ENCODE measurements at places on chromosomes 16 and 17. TPM values are rescaled to one million over a fixed set of nuclear protein-coding genes. Genes with fewer than 3 reads are reported as not detected.

DNA sequence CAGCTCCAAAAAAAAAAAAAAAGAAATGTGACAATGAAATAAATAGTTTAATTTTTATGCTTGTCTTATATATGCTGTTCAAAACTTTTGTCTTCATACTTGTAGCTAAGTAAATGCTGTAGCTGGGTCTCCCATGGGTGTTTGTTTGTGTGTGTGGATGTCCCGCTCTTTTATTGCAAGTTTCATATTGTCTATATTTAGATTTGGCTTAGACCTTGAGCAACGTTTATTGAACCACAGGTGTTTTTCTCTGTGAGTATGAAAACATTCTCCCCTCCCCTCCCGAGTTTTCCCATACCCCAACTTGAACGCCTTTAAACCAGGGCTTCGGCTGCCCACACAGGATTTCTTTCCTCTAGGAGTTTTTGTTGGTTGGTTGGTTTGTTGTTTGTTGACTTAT lies 45.2 kb downstream of the MFSD11 start:
- no peak overlapping the region for H3K27ac ChIP-seq
- no peaks in the 10 kb centered on the region for H3K4me1 ChIP-seq
- H3K27me3 ChIP-seq: no peaks in the 10 kb centered on the region
- no peak for DNase-seq
- H3K4me3 ChIP-seq: no peak overlapping the region

DNA sequence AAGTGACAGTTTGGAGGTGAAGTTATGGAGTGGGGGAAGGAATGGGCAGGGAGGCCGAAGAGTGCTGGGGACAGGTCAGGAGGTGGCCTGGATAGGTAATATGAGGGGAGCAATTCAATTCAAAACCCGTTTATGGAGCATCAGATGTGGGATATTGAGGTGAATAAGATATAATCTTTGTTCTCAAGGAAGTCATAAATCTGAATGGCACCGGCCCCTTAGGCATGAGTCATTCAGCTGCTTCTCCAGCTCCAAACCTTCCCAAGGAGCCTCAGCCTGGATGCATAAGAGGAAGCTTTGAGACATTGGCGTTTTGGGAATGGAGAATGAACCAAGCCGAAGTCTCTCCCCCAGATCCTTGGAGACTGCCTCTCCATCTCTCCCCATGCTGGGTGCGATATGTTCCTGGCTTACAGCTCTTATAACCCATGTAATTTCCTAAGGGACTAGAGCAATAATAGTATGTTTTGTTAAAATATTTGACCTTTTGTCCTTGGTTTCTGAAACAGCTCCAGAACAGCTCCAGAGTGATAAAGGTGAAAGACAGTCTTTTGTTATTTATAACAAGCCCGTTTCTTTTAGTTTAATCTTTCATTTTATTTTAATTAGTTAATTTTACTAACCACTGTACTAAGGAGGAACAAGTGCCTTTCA lies 1.7 kb downstream of the TUBG2 start:
- H3K4me3 ChIP-seq: peak overlapping the region; percentile 62
- H3K4me1 ChIP-seq: peaks cover 23% of the 10 kb centered on the region
- H3K36me3 ChIP-seq: peaks cover 10% of the 10 kb centered on the region
- H3K27ac ChIP-seq: peak overlapping the region; percentile 84
- no peaks in the 10 kb centered on the region for H3K27me3 ChIP-seq
- DNase-seq: no peak

- DNase-seq: no peak
- no peaks in the 10 kb centered on the region for H3K4me1 ChIP-seq
- H3K27ac ChIP-seq: no peak overlapping the region
- H3K27me3 ChIP-seq: peaks cover 45% of the 10 kb centered on the region
- no peaks in the 10 kb centered on the region for H3K36me3 ChIP-seq
These were observed 62.6 kb downstream of the IRX5 start for GRCh38 chr16:54993106-54993895.

GRCh38 chr17:44333371-44333770 lies 8.7 kb upstream of the SLC25A39 start:
- no peak overlapping the region for H3K4me3 ChIP-seq
- H3K4me1 ChIP-seq: peaks cover 3% of the 10 kb centered on the region
- H3K36me3 ChIP-seq: no peaks in the 10 kb centered on the region
- H3K27me3 ChIP-seq: peaks cover 2% of the 10 kb centered on the region
- DNase-seq: no peak

GRCh38 chr17:58353389-58353825 lies 1.4 kb upstream of the SUPT4H1 start:
- peak overlapping the region; percentile 93 for H3K27ac ChIP-seq
- peak overlapping the region; percentile 100 for H3K4me3 ChIP-seq
- peaks cover 16% of the 10 kb centered on the region for H3K36me3 ChIP-seq
- DNase-seq: no peak
- peaks cover 26% of the 10 kb centered on the region for H3K4me1 ChIP-seq

DNA sequence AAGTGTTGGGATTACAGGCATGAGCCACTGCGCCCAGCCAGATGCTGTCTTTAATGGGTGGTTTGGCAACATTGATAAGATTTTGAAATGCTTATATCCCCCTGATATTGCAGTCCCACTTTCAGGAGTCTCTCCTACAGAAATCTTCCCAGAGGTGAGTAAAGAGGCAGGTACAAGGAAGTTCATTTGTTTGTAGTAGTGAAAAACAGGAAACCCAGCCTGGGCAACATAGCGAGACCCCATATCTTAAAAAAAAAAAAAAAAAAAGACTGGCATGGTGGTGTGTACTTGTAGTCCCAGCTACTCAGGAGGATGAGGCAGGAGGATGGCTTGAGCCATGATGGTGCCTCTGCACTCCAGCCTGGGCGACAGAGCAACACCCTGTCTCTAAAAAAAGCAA lies 6.2 kb upstream of the NUPR1 start:
- H3K36me3 ChIP-seq: peaks cover 2% of the 10 kb centered on the region
- no peak overlapping the region for H3K4me3 ChIP-seq
- peaks cover 7% of the 10 kb centered on the region for H3K4me1 ChIP-seq
- H3K27me3 ChIP-seq: peaks cover 3% of the 10 kb centered on the region
- no peak for DNase-seq

- H3K4me1 ChIP-seq: peaks cover 27% of the 10 kb centered on the region
- H3K36me3 ChIP-seq: peaks cover 3% of the 10 kb centered on the region
- DNase-seq: no peak
- H3K4me3 ChIP-seq: no peak overlapping the region
These were observed 5.9 kb downstream of the PHAF1 start for GRCh38 chr16:67115639-67116038.

- H3K36me3 ChIP-seq: no peaks in the 10 kb centered on the region
- no peak overlapping the region for H3K4me3 ChIP-seq
- no peak for DNase-seq
- no peaks in the 10 kb centered on the region for H3K27me3 ChIP-seq
These were observed 99.9 kb downstream of the MSI2 start for GRCh38 chr17:57356153-57356718.

- H3K27ac ChIP-seq: no peak overlapping the region
- peaks cover 4% of the 10 kb centered on the region for H3K4me1 ChIP-seq
- no peak for DNase-seq
- H3K27me3 ChIP-seq: peaks cover 7% of the 10 kb centered on the region
These were observed 2.1 kb downstream of the CASKIN1 start for GRCh38 chr16:2194166-2194834.

DNA sequence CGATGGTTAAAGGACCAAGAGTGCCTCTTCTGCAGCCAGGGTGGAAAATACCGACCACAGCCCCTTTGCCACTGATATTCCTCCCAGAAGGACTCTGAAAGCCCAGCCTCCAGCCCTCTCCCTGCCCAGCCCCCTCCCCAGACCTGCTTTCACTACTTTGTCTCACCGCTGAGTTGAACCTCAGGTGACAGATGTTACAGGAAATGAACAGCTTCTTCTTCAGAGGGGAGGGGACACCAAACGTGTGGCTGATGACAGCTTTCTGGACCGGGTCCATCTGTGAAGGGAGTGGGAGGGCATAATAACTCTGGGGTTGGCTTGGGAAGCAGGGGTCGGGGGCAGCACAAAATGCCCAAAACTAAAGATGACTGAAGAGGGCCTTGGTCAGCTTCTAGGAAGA lies 14.2 kb downstream of the NKIRAS2 start:
- no peaks in the 10 kb centered on the region for H3K36me3 ChIP-seq
- H3K4me1 ChIP-seq: no peaks in the 10 kb centered on the region
- DNase-seq: no peak

DNA sequence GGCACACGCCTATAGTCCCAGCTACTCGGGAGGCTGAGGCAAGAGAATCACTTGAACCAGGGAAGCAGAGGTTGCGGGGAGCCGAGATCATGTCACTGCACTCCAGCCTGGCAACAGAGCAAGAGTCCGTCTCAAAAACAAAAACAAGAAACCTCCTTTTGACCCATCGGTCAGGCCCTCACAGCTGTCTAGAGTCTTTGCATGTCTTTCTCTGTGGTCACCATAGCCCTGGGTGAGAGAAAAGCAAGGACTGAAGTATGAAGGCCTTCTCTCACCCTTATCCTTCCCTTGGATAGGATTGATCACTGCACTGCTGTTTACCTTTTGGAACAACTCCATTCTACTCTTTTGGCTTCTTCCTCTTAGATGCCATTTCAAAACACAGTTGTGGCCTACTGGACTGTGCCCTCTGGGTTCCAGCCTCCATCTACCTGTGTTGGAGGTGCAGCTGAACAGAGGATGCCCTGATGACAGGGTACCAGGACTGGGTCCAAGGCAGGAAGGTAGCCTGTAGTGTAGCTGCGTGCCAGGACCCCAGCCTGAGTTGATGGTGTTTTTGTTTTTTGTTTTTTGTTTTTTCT lies 37.1 kb downstream of the LDHD start:
- peaks cover 20% of the 10 kb centered on the region for H3K4me1 ChIP-seq
- H3K4me3 ChIP-seq: no peak overlapping the region
- H3K27ac ChIP-seq: peak overlapping the region; percentile 55
- H3K27me3 ChIP-seq: no peaks in the 10 kb centered on the region
- DNase-seq: no peak
- peaks cover 2% of the 10 kb centered on the region for H3K36me3 ChIP-seq

DNA sequence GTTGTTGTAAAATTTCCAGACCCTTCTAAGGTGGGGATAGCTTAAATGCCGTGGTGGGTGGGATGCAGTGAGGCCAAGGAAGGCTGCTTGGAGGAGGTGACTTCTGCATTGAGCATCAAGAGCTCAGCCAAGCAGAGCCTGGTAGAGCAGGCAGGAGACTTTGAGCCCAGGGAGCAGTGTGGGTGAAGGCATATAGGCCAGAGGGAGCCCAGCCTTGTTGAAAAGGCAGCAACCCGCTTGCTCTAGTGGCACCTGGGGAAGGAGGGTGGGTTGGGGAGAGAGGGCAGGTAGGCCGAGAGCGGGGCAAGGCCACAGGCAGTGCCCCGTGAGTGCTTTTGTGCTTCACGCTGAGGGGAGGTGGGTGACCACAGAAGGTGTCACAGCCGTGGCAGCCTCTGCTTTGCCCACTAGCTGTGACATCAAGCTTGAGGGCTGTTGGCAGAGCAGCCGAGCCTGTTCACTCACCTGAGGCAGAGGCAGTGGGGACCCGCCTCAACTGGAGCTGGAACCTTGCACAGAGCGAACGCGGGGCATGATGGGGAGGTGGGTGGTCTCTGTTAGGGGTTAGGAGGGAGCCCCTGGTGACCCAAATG lies 56.1 kb downstream of the IRF8 start:
- H3K4me1 ChIP-seq: no peaks in the 10 kb centered on the region
- no peaks in the 10 kb centered on the region for H3K36me3 ChIP-seq
- no peak overlapping the region for H3K4me3 ChIP-seq
- DNase-seq: peak; percentile 69
- no peak overlapping the region for H3K27ac ChIP-seq

DNA sequence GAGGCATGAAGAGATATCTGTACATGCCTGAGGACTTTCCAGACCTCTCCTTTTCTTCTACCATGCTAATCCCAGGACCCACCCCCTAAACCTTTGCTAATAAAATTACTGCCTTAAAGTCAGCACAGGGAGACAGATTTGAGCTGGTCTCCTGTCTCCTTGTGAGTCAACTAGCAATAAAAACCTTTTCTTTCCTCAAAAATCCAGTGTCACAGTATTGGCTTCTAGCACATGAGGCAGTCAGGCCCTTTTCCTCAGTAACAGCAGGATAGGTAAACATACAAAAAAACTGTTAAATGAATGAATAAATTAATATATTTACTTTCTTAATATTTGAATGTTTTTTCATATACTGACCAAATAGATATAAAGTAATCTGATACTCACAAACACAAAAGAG lies 41.3 kb downstream of the ABCA10 start:
- H3K4me3 ChIP-seq: no peak overlapping the region
- no peaks in the 10 kb centered on the region for H3K36me3 ChIP-seq
- no peak for DNase-seq
- H3K27ac ChIP-seq: no peak overlapping the region
- no peaks in the 10 kb centered on the region for H3K4me1 ChIP-seq

GRCh38 chr16:67294171-67294757 lies 14.9 kb downstream of the PLEKHG4 start:
- peaks cover 33% of the 10 kb centered on the region for H3K4me1 ChIP-seq
- DNase-seq: peak; percentile 21
- H3K27me3 ChIP-seq: no peaks in the 10 kb centered on the region
- H3K36me3 ChIP-seq: no peaks in the 10 kb centered on the region
- H3K4me3 ChIP-seq: no peak overlapping the region

GRCh38 chr16:3576211-3576610 lies 992 bp downstream of the NLRC3 start:
- H3K27ac ChIP-seq: no peak overlapping the region
- H3K4me1 ChIP-seq: peaks cover 12% of the 10 kb centered on the region
- no peak for DNase-seq
- H3K4me3 ChIP-seq: no peak overlapping the region

GRCh38 chr16:3797904-3798811 lies 80.8 kb upstream of the TRAP1 start:
- H3K27ac ChIP-seq: no peak overlapping the region
- peaks cover 49% of the 10 kb centered on the region for H3K4me1 ChIP-seq
- peaks cover 2% of the 10 kb centered on the region for H3K36me3 ChIP-seq
- no peaks in the 10 kb centered on the region for H3K27me3 ChIP-seq
- no peak for DNase-seq
- H3K4me3 ChIP-seq: no peak overlapping the region

DNA sequence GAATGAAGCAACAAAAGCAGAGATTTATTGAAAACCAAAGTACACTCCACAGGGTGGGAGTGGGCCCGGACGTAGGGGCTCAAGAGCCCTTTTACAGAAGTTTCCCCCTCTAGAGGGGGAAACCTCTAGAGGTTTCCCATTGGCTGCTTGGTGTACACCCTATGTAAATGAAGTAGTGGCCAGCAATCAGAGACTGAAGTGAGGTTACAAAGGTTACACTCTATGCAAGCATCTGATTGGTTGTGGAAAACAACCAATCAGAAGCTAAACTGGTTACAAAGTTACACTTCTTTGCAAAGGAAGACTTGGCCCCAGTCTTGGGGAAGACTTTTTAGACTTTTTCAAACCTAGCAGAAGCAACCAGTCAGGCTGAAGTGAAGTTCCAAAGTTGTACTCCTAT lies 27.1 kb downstream of the CRAMP1 start:
- H3K27me3 ChIP-seq: no peaks in the 10 kb centered on the region
- peaks cover 8% of the 10 kb centered on the region for H3K4me1 ChIP-seq
- peaks cover 41% of the 10 kb centered on the region for H3K36me3 ChIP-seq
- no peak overlapping the region for H3K4me3 ChIP-seq
- H3K27ac ChIP-seq: no peak overlapping the region

GRCh38 chr17:353213-353837 lies 718 bp upstream of the RPH3AL start:
- no peaks in the 10 kb centered on the region for H3K36me3 ChIP-seq
- peaks cover 46% of the 10 kb centered on the region for H3K4me1 ChIP-seq
- H3K4me3 ChIP-seq: no peak overlapping the region
- peak overlapping the region; percentile 87 for H3K27ac ChIP-seq
- no peak for DNase-seq

UTS2R gene
- total RNA-seq: not detected

ATP2C2 gene
- not detected for total RNA-seq

KLHDC4 gene
- total RNA-seq: 19.8 TPM

TENT4B gene
- total RNA-seq: 9.8 TPM

SPNS3 gene
- total RNA-seq: not detected

GPR179 gene
- total RNA-seq: 0.56 TPM

All from chondrocyte (in vitro differentiated cells).